CD4-positive, alpha-beta T cell treated with Interleukin-15 for 1 hour (primary cell): ENCODE measurements at places on chromosomes 3 and 15.

- no peak for DNase-seq
Observed at GRCh38 chr15:50210462-50211157, 28.6 kb downstream of the SLC27A2 start.

GRCh38 chr3:129623447-129624118, 17.1 kb upstream of the PLXND1 start:
- no peak for DNase-seq

DNA sequence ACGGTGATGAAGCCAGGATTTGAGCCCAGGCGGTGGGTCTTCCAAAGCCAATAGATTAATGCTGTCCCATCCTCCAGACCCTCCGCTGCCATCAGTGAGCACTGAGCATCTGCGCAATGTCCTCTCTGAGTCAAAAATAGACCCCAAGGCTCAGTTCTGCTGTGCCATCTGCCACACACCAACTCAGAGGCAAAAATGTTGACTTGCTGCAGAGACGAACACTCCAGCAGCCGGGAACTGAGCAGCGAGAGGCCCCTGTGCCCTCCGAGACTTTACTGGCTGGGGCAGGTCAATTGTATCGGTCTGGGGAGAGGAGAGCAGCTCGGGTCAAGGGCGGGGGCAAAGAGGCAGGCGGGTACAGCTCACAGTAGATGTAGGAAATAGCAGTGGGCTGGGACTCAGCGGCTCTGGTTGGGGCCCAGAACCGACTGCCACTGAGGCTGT, 41.5 kb upstream of the ATP2B2 start:
- DNase-seq: no peak

GRCh38 chr15:82911458-82911857, 41.1 kb downstream of the HOMER2 start:
- no peak for DNase-seq

DNA sequence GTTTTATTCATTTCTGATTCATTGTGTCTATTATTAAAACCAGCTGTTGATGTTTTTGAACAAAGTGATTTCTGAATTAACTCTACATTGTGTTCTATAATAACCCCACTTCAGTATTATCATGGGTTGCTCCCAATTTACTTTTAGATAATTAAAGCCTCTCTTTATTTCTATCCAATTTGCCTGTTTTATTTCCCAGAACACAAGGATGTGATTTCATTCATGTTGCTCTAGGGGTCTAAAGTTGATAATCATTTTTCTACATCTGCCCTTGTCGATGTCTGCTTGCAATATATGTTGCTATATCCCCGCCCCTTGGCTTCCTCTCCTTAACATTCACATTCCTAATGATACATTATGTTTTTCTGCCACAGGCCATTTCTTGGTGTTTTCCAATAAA, 747.3 kb downstream of the CADM2 start:
- DNase-seq: no peak
